Erythroblast (primary cell): ENCODE measurements at places on chromosomes 16 and 17.

GRCh38 chr16:89827383-89828198 is 684 bp upstream of the SPIRE2 start:
- DNase-seq: peak; percentile 39

GRCh38 chr16:50960517-50961202 is 190.4 kb downstream of the SALL1 start:
- DNase-seq: no peak

- DNase-seq: peak; percentile 20
Measured at GRCh38 chr17:75371339-75371738, 34.1 kb downstream of the GRB2 start.

GRCh38 chr16:66342294-66342900 is 24.1 kb upstream of the CDH5 start:
- DNase-seq: no peak

GRCh38 chr17:35645923-35646322 is 58.8 kb downstream of the AP2B1 start:
- no peak for DNase-seq

DNA sequence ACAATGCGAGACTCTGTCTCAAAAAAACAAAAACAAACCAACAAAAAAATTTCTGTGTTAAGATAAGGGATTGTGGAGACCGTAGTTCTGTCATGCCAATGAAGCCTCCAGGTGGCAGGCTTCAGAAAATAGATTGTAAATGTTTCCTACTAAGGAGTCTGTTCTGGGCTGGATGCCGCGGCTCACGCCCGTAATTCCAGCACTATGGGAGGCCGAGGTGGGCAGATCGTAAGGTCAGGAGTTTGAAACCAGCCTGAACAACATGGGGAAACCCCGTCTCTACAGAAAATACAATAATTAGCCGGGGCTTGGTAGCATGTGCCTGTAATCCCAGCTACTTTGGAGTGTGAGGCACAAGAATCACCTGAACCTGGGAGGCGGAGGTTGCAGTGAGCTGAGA is 4.4 kb upstream of the SNX29 start:
- DNase-seq: no peak

GRCh38 chr16:86443508-86444147 is 66.7 kb upstream of the FOXF1 start:
- no peak for DNase-seq

DNA sequence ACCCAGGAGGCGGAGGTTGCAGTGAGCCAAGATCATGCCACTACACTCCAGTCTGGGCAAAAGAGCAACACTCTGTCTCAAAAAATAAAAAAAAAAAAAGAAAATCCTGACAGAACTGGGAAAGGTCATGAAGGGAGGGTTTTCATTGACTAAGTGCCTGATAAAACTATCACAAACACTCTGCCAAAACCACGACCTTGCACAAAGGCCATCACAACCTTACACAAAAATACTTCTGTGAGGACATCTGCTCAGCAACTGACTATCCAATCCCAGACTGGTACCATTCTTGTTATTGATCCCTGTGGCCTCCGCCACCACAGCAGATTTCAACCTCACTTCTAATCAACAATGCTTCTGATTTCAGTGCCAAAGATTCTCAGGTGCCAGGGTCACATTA is 40.1 kb downstream of the MPHOSPH6 start:
- DNase-seq: no peak

- peak; percentile 86 for DNase-seq
Measured at GRCh38 chr17:67376737-67377487, at the start of gene PITPNC1. Gene PITPNC1 (plus strand): TSS chr17:67377281.

GRCh38 chr17:72119873-72120641 is 763 bp upstream of the SOX9 start:
- DNase-seq: no peak

GRCh38 chr16:1156055-1156982 is 3.4 kb downstream of the CACNA1H start:
- DNase-seq: no peak

DNA sequence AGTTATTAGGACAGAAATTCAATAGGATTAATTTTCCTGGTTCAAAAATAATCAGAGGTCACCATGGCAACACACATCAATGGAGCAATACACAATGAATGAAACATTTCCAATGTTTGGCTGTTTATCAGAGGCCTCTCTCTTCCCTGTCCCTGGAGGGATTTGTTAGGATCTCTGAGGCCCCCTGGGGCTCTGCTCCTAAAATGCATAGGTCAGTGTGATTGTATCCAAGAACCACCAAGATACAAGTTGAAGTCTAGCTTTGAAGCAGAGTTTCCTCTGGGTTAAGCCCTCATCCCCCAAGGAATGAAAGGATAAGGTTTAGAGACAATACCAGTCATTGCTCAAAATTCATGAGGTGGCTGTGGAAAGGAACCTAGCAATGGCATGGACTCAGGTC is 561.2 kb upstream of the C16orf82 start:
- no peak for DNase-seq

GRCh38 chr17:39271546-39271945 is 45.8 kb upstream of the STAC2 start:
- no peak for DNase-seq

- no peak for DNase-seq
Measured at GRCh38 chr17:82865774-82866395, 26.1 kb upstream of the ZNF750 start.

DNA sequence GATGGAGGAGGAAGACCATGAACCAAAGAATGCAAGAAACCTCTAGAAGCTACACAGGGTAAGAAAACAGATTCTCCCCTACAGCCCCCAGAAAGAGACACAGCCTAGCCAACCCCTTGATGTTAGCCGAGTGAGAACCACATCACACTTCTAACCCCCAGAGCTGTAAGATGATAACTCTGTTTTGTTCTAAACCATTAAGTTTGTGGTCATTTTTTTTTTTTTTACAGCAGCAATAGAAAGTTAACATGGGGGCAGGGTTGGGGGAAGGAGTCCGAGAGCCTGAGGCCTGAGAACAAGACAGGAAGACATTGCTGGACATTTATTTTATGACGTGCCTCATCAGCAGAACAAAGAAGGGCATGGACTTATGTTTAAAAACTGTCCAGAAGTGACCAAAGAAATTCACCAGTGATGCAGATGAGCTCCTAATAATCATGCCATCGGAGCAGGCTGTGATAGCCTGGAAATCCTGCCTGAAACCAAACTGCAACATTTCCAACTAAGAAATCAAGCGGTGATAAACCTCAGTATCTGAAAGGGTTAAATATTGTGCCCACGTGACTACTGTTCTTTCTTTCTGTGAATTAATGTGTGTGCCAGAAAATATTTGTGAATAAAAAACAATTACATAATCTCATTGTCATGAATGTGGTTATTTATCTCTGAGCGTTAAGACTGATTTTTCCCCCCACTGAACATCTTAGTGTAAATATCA is 1.1 kb downstream of the ABCA9 start:
- no peak for DNase-seq

- DNase-seq: no peak
Measured at GRCh38 chr17:33024688-33025486, 33.2 kb downstream of the SPACA3 start.

DNA sequence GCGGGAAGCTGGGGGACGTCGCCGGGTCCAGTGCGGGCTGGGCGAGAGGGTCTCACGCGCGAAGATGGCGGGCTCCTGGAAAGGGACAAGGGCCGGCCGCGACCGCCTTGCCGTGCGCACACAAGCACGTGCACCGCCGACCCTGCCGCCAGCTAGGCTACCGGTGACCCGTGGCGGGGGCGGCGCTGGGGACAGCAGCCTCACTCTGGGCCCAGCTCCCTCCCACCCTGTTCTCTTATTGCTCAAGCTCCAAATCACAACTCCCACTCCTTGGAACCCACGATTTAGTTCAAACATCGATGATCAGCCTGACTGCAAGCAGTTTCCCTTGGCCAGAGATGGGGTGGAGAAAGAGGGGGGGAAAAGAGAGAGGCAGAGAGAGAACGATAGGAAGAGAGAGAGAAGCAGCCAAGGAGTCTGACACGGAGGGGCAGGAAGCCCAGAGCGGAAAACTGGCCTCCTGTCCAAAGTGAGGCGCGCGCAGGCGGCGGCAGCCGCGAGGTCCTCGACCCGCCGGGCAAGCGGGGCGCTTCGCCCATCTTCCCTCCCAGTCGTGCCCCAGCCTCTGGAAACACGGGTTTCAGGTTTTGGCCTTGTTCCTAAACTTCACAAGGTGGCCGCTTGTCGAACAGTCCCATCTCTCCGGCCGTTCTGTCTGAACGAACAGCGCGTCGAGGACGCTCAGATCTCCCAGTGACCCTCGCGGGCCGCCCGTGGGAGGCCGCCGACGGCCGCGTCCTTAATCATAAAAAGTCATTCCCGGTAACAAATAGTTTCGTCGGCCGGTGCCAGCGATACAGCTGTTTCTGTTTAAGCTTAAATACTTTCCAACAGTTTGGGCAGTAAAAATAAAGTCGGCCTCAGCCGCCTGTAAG is 1.7 kb upstream of the CBX8 start:
- DNase-seq: peak; percentile 29

DNA sequence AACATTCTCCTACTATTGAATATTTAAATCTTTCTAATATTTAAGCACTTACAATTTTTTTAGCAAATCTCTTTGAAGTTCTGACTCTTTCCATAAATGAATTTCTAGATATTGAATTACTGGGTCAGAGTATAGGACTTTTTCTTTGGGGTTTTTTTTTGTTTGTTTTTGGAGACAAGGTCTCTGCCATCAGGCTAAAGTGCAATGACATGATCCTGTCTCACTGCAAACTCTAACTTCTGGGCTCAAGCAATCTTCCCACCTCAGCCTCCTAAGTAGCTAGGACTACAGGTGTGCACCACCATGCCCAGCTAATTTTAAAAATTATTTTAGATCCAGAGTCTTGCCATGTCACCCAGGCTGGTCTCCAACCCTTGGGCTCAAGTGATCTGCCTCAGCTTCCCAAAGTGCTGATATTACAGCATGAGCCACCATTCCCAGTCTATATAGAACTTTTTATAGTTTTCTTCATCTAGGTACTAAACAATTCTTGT is 24.9 kb downstream of the PIGL start:
- no peak for DNase-seq

DNA sequence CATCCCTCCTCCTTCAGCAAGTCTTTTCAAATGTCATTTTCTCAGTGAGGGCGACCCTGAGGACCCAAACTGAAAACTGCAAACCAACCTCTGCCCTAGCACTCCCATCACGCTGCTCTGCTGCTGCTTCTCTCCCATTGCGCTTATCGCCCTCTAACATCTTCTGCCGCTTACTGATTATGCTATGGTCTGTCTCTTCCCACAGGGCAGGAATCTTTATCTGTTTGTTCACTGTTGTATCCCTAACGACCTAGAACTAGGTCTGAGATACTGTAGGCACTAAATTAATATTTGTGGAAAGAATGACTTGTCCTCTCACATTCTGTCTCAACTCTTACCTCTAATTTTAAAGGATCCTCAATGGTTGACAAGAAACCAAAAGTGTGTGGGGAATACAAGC is 12.5 kb downstream of the ZSCAN32 start:
- peak; percentile 91 for DNase-seq

DNA sequence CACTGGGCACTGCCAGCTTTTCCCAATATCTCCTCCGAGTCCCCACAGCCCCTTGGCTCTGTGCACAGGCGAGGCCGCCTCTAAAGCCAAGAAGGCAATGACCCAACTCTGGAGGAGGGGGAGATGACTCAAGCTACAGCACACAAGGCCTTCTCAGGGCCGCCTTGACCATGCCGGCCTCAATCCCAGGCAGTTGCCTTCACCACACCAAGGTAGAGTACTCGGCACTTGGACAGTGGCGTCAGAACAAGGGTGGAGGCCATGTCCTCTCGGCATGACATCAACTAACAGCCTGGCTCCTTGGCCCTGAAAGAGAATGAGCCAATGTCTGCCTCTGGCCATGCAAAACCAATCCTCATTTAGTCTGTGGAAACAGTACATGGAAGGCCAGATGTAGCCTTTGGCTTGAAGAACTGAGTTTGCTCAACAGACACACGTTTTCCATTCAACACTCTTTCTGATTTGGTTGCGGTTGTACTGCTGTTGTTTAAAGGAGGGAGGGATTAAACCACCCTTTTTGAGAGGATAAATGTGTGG is 139.6 kb downstream of the XYLT1 start:
- DNase-seq: no peak

GRCh38 chr17:37103231-37103630 is 154.5 kb downstream of the AATF start:
- DNase-seq: no peak

DNA sequence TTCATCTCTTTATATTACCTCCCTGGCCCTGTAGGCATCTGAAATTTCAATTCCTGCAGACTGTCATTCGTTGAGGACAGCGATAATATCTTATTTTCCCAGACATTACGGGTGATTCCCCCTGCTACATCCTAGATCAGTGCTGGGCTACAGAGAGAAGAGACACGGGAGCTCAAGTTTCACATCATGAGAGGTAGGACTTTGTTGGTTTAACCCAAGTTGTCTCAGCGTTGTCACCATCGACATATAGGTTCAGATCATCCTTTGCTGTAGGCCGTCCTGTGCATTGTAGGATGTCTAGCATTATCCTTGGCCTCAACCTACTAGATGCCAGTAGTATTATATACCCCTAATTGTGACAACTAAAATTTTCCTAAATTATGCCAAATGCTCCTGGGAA is 19.3 kb downstream of the MT1X start:
- no peak for DNase-seq

GRCh38 chr16:85555719-85556455 is 57.2 kb upstream of the GSE1 start:
- peak; percentile 83 for DNase-seq

- DNase-seq: no peak
Measured at GRCh38 chr16:67456391-67457081, 24.4 kb downstream of the ATP6V0D1 start.

DNA sequence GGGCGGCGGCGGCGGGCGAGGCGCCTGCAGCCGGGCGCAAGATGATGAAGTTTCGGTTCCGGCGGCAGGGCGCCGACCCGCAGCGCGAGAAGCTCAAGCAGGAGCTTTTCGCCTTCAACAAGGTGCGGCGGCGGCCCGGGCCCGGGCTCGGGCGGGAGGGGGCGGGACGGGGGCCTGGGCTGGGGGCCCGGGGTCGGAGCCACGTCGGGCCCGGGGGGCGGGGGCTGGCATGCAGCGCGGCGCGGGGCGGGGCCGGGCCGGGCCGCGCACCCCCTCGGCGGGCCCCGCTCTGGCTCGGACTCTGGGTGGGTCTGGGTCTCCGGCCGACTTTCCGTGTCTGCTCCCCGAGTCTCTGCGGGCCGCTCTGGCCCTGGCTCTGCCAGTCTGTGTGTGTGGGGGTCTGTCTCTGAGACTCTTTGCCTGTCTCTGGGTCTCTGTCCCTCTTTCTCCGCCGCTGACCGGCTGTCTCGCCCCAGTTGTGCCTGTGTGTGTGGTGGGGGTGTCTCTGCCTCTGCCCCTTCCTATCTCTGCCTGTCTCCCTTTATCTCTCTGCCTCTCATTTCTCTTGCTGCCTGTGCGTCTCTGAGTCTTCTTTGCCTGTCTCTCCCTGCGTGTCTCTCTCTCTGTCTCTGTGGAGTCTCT is 328 bp downstream of the LLGL1 start:
- DNase-seq: peak; percentile 49

DNA sequence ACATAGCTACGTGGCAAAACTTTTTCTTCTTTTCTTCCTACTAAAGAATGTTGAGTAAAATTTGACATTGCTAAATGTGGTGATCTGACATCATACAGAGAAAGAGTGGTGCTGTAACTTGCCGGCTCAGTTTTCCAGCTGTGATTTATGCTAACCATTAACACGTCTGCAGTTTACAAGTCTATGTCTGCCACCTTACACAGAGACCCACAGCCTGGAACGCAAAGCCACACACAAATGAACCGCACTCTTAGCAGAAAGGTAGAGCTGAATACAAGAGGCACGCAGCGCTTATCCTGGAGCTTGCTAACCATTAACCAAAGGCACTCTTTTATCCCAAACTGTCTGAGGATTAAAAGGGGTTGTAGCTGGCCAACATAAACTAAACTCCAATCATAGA is 31.9 kb downstream of the CACNG1 start:
- DNase-seq: no peak

GRCh38 chr17:56845934-56846333 is 12.0 kb downstream of the DGKE start:
- no peak for DNase-seq
